NK-92 treated with Interleukin-12 subunit alpha and Interleukin-12 subunit beta, amount 100 ng/mL, for 24 hours (cell line): ENCODE measurements at places on chromosomes 1 and 21.

DNA sequence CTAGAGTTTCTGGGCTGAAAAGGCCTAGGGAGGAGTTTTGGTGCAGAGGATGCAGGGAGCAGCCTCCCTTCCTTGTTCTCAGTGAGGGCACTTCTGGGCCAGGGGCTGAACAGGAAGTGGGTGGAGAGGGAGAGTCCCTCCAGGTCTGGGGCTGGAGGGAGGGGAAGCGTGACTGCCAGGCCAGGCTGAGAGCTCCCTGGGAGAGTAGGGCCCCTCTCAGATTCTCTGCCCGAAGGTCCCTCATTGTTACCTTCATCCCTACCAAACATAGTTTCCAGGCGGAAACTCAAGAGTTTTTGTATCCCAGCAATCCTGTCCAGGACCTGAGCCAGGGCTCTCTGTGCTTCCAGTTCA, 36.8 kb downstream of the CITED4 start:
- DNase-seq, result no peak

GRCh38 chr1:162893612-162893908, 32.6 kb upstream of the CCDC190 start:
- no peak for DNase-seq

- DNase-seq, result no peak
Observed at GRCh38 chr21:14366998-14367397, 15.9 kb downstream of the HSPA13 start.

DNA sequence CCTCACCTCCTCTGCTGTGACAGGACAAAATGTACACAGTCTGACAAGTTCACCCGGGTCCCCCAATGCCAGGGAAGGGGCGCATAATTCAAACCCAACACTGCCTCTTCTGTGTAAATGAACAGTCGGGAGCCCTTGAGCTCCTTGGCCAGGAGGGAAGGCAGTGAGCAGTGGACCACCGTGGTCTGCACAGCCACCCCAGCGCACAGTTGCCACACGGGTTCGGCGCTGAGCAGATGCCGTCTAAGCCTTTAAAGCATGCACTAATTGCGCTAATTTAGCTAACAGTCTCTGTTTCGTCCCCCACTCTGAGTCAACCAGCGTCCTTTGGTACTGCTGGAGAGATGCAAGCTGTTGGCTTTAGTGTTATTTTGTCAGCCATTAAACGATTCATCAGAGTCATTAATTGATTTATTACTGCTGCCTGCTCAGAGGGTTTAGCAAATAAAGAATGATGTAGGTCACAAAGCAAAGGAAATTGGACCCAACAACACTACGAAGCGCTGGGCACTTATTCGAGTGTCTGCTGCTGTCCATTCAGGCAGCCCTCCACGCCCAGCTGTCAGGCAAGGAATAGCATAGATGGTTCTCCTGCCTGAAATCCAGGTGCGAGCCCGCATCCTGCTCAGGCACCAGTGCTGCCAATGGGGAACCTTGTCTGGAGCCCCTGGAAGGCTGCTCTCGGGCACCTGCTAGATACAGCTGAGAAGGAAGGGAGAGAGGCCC, 91.5 kb downstream of the MRPL37 start:
- DNase-seq, result no peak

DNA sequence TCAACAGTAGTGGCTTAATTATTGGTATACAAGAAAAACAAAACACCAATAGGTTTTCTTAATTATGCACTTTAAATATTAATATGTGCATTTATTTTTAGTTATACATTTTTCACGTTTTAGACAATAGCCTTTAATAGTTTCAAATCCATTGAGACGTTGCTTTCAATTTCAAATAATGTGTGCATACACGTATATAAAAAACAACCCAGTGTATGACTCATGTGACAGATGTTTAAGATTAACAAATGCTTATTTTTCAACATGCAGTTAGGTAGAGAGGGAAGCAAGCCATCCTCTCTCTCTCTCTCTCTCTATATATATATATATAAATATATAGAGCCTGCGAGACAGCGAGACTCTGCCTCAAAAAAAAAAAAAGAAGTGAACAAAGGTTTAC, 24.3 kb downstream of the EYA3 start:
- DNase-seq, result no peak

GRCh38 chr1:37901191-37901892, 42.0 kb upstream of the MTF1 start:
- no peak for DNase-seq

DNA sequence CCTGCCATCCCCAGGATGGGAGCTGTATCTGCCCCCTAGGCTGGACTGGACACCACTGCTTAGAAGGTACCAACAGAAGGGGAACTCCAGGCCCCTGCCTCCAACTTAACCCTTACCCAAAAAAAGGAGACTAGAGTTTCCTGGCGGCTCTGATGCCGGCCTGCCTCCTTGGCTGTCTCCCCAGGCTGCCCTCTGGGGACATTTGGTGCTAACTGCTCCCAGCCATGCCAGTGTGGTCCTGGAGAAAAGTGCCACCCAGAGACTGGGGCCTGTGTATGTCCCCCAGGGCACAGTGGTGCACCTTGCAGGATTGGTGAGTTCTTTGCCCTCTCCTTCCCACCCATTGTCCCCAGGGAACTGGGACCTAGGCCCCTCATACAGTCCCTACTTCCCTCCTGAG, 8.1 kb upstream of the LRRC71 start:
- DNase-seq, result no peak

DNA sequence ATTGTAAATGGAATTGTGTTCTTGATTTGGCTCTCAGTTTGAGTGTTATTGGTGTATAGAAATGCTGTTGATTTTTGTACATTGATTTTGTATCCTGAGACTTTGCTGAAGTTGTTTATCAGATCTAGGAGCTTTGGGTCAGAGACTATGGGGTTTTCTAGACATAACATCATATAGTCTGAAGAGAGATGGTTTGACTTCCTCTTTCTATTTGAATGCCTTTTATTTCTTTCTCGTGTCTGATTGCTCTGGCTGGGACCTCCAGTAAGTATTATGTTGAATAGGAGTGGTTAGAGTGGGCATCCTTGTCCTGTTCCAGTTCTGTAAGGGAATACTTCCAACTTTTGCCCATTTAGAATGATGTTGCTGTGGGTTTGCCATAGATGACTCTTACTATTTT, 39.1 kb upstream of the ANGPTL1 start:
- no peak for DNase-seq

DNA sequence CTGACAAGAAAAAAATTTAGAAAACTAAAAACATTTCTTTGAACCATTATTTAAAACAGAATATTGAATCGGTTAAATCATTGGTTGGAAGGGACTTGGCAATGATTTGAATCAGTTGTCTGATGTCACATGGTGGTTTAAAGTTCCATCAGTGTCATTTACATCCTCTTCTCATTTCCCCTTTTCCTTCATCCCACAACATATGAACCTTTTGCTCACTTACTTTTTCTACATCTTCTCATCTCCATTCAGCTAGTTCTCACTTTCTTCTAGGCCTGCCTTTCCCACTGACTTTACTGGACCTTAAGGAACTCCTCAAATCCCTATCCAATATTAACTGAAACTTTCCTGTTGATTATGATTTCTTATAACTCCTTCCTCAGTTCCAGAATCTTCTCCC, 58.5 kb downstream of the PHACTR4 start:
- no peak for DNase-seq

GRCh38 chr1:3093898-3094626, 25.1 kb downstream of the PRDM16 start:
- no peak for DNase-seq

DNA sequence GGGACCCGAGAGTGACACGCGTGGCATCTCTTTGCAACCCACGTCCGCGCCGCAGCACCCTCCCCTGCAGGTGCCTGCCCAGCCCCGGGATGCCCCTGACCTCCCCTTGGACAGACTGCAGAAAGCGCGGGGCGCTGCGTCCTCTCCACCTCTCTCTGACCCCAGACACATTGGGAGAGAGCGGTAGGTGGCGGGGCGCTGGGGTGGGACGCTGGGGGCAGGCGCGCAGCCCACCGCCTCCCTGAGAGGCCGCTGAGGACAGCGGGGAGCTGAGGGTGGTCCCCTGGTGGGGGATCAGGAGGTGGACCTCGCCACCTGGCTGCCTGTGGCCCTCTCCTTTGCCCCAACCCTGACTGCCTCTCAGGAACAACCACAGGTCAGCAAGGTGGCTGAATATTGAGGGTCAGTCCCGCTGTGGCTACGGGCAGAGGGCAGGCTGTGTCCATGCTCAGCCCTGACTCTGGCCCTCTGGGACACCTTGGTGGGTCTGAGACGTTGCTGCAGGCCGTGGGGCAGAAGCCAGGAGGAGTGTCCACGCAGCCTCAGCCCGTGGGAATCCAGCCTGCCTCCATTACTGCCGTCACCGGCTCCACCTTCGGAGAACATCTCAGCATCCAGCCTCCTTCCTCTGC, 761 bp upstream of the UBE2J2 start:
- no peak for DNase-seq

- no peak for DNase-seq
Observed at GRCh38 chr1:237045278-237046016, 3.5 kb downstream of the RYR2 start.

GRCh38 chr1:55833529-55834091, 618.4 kb upstream of the USP24 start:
- DNase-seq, result no peak

DNA sequence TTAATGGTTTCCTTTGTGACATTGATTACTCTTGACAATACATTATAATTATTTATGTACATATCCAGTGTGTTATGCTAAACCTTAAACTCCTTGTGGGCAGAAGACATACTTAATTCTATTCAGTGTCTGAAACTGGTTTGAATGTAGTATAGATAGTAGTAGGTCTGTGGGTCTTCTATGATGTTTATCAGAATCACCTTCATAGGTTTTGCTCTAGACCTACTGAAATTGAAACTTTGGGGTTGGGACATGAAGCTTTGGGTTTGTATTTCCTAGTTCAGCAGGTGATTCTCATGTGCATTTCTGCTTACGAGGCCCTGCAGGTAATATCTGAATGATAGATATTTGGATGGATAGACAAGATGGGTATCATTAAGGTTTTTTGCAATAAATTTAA, 48.6 kb downstream of the MIGA1 start:
- DNase-seq, result no peak

DNA sequence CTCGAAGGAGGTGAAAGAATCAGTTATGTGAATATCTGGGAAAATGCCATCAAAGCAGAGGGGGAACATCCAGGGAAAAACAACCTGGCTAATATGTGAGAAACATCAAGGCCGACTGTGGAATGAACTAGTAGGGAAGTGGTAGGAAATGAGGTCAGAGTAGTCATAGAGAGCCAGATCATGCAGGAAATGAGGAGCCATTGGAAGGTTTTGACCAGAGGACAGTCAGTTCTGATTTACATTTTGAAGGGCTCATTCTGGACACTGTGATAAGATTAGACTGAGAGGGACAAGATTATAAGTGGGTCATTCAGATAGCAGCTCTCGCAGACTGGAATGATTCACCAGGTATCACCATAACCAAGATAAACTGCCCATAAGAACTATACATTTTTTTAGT, 63.7 kb downstream of the SYT14 start:
- no peak for DNase-seq

DNA sequence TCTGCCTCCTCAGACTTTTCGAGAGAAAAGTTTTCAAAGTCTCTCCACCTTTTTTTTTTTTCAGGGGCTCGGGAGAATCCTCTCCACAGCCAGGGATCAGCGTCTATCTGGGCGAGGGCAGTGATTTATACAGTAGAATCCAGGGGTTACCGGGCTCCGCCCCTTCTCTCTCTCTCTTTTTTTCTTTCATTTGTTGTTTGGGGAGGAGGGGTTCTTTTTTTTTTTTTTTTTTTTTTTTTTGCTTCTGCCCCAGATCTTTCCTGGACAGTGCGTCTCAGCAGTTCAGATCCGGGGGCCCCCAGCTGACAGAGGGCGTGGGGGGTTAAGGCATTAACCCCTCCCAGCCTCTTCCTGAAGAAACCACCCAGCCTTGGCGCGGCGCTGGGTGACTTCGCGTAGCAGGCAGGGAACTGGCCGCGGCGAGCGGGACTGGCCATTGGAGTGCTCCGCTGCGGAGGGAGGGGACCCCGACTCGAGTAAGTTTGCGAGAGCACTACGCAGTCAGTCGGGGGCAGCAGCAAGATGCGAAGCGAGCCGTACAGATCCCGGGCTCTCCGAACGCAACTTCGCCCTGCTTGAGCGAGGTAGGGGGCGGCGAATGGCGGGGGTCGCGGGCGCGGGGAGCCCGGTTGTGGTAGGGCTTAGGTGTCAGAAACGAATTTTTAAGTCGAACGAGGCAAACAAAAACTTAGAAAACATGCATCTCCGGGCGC, at the start of gene S1PR1:
Gene S1PR1 (plus strand): TSS at position 504 of the 713 bp plus-strand sequence. CDS start 1,966 bp downstream, outside the sequence.
- DNase-seq, result peak; percentile 38

GRCh38 chr1:165144757-165145397, 211.6 kb downstream of the LMX1A start:
- no peak for DNase-seq

- peak; percentile 62 for DNase-seq
Observed at GRCh38 chr21:45541221-45542039, 810 bp downstream of the SLC19A1 start.

GRCh38 chr1:239987103-239987745, 104.5 kb upstream of the FMN2 start:
- DNase-seq, result no peak

GRCh38 chr1:223872308-223872901, 26.7 kb upstream of the TP53BP2 start:
- no peak for DNase-seq

- no peak for DNase-seq
Observed at GRCh38 chr1:233647073-233647472, 33.2 kb downstream of the KCNK1 start.

DNA sequence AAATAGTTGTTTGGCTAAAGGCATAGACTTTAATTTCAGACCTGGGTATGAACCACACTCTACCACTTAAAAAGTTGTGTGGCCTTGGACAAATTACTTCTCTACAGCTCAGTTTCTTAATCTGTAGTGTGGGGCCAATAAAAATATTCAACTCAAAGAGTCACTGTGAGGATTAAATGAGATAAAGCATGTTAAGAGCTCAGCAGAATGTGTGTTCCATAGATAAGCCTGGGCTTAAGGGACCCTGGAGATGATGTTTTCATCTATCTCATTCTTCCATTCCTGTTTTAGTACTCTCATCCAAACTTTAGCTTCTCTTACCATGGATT, 17.7 kb downstream of the S100A10 start:
- DNase-seq, result no peak

DNA sequence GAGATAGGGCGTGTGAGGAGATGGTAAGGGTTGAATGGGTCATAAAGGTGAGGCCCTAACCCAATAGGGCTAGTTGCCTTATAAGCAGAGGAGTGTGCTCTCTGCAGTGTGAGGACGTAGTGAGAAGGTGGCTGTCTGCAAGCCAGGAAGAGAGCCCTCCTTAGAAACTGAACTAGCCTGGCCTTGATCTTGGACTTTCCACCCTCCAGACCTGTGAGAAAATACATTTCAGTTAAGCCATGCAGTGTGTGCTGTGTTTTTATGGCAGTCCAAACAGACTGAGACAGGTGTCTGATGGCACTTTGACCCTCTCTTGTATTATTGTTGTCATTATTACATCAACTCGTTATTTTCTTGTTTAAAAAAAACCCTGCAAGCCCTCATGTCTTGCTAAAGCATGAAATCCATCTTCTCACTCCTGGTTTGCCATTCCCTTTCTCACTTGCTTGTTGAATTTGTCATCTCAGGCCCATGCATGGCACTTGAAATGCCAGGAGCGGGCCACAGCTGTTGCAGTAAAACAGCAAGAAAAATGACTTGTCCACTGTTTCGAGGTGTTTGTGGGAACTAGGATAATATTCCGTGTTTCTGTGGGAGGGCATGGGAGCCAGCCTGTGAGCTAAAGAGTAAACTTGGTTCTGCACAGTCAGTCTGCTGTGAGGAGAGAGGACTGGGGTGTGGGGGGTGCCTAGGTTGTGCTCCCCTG, 78.6 kb downstream of the STUM start:
- DNase-seq, result no peak
